Stimulated activated CD4-positive, alpha-beta T cell treated with anti-CD3 and anti-CD28 coated beads, Interleukin-12 subunit alpha, Interleukin-12 subunit beta, amount 100 ng/mL, for 48 hours (primary cell): ENCODE measurements at places on chromosomes 11 and 22.

GRCh38 chr11:6127881-6128280, 20.4 kb downstream of the OR56B4 start:
- no peak for DNase-seq

DNA sequence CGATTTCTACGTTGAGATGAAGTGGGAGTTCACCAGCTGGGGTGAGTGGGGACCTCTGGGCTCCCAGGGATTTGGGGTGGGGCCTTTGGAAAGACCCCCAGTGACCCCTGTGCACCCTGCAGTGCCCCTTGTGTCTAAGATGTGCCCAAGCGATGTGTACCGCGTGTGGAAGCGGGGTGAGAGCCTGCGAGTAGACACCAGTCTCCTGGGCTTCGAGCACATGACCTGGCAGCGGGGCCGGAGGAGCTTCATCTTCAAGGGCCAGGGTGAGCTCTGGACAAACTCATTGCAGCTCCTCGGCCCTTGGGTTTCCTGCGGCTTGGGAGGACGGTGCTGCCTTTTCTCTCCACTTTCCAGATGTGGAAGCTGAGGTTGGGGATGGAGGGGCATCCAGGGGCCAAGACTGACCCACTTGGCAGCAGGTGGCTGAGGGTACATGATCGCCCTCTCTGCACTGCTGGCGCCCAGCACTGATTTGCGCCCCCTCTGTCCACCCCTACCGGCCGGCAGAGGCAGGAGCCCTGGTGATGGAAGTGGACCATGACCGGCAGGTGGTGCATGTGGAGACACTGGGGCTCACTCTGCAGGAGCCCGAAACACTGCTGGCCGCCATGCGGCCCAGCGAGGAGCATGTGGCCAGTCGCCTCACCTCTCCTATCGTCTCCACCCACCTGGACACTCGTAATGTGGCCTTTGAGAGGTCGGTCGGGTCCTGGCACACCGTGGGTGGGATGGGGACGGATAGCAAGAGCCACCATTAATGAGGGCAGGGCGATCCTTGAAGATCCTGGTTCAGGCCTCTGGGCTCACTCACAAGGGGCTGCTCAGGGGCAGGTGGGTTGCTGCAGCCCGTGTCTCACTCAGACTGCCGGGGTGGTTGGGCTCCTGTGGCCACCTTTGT, 2.6 kb downstream of the ANKRD13D start:
- DNase-seq, result no peak

- DNase-seq, result no peak
Measured at GRCh38 chr11:122679466-122679865, 23.9 kb downstream of the UBASH3B start.

DNA sequence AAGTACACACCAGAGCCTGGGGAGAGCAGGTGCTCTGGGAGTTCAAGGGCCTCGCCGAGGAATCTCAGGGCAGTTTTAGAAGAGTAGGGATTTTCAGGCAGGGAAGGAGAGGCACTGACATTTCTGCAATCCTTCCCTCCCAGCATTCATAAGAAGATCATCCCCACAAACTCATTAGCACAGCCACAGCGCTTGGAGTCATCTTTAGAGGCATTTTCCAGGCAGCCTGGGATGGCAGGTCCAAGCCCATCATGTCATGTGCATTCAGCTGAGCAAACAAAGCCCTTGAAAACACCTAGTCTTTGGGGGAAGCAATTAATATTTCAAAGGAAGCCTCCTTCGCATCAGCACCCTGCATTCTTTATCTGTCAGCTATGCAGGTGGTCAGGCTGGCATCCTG, 43.8 kb downstream of the MAP6 start:
- no peak for DNase-seq

DNA sequence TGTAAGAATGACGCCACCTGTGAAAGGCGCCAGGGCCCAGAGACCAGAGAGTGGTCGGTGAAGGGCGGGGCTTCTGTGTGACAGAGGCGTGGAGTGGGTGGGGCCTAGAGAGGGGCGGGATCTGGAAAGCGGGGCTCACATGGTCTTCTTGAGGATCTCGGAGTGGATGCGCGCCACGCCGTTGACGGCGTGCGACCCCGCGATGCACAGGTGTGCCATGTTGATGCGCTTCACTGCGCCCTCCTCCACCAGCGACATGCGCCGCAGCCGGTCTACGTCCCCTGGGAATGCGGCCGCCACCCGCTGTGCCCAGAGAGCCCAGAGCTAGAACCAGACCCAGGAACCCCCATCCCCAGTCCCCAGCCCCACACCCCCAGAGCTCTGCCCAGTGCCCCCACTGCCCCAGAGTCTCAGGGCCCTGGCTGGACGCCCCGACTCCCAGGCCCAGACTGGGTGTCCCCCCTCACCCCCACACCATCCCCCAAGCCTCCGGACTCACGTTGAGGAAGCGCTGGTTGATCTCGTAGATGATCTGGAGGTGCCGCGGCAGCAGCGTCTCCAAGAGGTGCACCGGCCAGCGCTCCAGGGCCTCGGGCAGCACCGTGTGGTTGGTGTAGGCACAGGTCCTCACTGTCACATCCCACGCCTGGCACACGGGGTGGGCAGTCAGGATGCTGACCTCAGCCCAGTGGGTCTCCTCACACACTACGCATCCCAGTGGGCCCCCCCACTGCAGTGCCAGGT, 6.2 kb downstream of the PYGM start:
- no peak for DNase-seq

DNA sequence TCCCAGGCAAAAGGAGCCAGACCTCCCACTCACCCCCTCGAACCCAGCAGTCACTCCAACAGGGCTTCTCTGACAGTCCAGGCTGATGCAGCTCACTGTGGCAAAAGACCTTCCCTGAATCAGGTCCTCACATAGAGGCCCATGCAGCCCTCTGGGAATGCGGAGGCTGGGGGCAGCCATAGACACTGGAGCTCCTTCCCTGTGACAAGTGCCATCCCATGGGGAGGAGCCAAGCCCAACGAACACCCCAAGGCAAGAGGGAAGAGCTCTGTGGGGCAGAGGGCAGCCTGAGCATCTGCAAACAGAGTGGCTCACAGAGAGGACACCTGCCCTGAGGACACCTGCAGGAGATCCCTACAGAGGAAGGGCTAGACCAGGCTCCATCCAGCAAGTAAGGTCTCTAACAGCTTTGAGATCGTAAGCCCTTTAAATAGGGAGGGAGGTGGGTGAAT, at the start of gene LINC01488:
Gene LINC01488, plus strand, starts transcription at position 271 of the 452 bp plus-strand sequence.
- DNase-seq, result no peak

DNA sequence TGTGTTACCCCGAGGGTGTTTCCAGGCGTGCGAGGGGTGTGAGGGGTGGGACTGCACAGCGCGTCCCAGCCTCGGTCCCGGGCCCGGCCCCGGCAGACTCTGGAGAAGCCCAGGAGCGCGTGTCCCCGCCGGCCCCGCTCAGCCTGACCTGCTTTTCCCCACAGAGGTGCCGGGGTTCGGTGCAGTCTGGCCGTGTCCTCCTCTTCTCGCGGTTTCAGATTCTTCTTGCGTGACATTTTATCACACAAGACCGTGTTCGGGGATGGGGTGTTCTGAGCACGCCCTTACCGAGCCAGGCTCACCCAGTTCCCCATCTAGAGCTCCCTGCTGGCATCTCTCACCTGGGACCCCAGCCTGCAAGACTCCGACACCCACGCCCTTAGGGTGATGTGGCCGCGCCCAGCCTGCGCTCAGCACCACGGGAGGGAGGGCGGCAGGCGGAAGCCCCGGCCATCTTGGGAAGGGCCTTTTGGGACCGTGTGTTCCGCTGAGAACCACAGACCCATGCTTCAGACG, 775.6 kb downstream of the BRD1 start:
- peak; percentile 1 for DNase-seq

GRCh38 chr22:20937794-20938671, 20.8 kb downstream of the CRKL start:
- DNase-seq, result no peak

GRCh38 chr11:10925149-10925926, 67.5 kb upstream of the ZBED5 start:
- no peak for DNase-seq

- no peak for DNase-seq
Measured at GRCh38 chr11:69204246-69204940, 48.7 kb downstream of the SMIM38 start.

DNA sequence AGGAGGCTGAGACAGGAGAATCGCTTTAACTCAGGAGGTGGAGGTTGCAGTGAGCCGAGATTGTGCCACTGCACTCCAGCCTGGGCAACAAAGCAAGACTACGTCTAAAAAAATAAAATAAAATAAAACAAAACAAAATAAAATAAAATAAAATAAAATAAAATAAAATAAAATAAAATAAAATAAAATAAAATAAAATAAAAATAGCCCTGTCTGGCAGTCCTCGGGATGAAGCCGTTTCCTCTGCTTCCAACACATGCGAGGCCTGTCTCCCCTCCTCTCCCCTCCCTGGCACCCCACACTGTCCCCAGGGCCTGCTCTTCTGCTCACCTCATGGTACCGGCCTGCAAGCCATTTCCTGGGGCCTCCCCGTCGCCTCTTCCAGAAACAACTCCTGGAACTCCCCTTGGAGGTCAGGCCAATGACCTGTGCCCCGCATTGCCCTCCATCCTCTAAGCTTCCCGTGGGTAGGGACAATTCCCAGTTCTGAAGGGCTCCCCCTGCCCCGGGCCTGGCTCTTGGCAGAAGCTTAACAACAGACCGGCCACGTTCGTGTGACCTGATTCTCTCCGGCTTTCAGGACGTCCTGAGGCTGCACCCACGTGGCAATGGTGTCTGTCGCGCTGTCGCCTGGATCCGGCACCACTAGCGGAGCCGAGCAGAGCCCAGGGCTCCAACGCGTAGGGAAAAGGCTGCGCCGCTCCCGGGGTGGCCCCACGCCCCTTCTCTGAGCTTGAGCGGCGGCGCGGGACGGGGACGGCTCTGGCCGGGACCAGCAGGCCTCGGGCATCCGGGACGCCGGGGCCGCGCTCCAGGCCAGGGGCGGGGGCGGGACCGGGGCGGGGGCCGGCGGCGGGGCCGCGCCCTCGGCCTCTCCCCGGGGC, 456 bp upstream of the PARVB start:
- no peak for DNase-seq

DNA sequence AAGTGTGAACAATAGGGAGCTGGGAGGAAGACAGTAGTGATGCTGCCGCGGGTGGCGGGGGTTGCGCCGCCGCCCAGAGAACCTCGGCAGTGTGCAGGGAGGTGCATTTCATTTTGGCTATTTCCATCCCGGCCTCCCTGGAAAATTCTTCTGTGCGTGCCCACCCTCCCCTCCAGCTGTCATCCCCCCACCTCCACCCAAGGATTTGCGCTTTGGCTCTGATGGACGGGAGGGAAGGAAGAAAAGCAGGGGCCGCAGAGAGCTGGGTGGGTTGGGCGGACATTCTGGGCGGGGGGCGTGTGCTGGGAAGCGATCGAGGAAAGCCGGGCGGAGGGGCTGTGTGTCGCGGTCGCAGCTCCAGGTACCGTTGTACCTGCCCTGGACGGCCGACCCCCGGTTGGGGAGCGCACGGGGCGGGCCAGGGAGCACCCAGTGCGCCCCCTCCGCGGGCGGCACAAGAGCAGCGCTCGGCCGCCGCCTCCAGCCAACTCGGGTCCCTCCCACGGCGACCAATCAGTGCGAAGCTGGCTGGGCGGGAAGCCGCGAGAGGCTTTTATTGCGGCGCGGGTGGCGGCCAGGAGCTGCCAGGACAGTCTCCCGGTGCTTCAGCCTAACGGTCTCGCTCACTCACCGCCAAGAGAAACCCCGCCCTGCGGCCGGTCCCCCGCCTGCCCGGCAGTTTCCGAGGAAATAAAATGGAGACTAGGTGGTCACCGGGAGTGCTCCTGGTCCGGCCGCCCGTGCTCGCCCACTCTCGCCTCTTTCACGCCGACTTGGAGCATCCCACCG, 1.6 kb downstream of the NCAM1 start:
- no peak for DNase-seq

DNA sequence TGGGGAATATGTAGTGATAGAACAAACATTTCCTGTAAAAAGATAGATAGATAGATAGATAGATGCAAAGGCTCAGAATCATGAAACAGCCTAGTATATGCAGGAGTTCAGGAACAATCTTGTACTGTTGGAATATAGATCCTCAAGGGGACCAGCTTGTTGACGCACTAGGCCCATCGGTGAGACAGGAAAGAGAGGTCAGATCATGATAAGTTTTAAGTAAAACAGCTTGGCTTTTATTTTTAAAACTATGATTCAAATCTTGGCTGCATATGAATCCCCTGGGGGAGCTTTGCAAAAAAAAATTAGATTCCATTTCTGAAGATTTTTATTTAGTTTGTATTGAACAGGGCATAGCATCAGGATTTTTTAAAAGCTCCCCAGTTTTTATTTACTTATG, 185.8 kb downstream of the TRPC6 start:
- DNase-seq, result no peak
